ENCODE measurements at places on chromosomes 5 and 9.
A peak's percentile ranks its signal among the peaks of the same experiment; 100 is the strongest.

DNA sequence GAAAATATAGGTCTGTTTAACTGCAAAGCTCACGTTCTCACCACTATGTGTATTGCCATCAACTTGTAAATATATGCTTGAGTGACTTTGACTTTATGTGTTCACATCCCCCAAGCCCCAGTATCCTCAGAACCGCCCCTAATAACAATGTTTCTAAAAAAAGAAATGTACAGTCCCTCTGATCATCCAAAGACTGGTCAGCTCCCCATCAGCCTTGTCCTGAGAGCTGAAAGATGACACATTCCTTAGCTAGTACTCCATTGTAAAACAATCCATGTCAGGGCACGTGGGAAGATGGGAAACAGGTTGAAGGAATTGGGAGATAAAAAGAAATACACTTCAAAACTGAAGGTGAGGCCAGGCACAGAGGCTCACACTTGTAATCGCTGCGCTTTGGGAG lies 279.4 kb upstream of the WWC1 start:
- DNase-seq = no peak

DNA sequence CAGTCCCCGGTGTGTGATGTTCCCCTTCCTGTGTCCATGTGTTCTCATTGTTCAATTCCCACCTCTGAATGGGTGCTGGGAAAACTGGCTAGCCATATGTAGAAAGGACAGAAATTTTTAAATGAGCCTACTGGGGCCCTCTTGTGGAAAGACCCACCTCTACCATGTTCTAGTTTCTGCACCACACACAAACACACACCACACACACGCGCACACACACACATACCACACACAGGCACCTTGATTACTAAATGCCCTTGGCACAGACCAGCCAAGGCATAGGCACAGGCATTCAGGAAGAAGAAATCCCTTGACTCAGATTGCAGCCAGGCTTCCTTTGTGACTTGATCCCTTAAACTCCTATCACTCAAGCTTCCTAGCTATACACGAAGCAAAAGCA lies 60.5 kb downstream of the SIL1 start:
- DNase-seq = no peak

DNA sequence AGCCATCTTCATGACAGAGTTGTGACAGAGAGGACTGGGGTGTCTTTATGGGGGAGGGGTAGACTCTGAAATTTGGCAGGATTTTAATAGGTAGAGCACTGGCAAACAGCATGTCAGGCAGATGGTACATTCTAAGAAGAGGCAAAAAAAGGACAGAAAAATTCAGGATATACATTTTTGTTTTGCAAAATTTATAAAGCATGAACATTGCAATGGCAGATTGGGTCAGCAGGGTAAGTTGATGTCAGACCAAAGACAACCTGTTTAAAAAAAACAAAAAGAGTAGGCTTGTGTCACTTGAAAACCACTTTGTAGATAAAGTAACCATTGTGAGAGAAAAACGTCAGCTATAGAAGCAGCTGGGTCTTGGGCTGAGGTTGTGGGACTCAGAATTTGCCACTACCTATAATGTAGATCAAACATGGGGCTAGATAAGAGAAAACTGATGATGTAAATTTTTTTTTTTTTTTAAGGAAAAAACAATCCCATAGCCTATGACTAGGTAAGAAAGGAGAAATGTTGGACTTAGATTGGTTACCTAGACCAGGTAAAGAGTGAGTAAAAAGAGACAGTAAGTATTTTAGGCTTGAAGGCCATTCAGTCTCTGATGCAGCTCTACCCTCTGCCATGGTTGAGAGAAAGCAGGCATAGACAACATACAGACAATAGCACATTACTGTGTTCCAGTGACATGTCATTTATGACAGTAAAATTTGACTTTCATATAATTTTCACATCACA lies 8.3 kb downstream of the CAMK4 start:
- DNase-seq = no peak

DNA sequence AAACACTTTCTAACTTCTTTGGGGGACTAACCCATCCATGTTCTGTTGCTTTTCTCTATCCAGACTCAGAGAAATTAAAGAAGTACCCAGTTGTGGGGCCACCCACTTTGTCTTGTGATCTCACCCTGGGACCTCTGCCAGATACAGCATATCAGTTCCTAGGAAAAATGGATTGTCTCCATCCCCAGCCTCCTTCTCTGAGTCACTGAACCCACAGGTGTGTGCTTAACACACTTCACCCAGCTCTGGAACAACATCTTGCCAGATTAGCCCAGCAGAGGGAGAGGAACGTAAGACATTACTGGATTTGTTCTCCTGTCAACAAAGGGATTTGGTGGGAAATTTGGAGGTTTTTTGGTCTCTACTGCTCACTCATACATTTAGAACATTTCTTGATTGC lies 19.2 kb downstream of the FAM240B start:
- DNase-seq = no peak

DNA sequence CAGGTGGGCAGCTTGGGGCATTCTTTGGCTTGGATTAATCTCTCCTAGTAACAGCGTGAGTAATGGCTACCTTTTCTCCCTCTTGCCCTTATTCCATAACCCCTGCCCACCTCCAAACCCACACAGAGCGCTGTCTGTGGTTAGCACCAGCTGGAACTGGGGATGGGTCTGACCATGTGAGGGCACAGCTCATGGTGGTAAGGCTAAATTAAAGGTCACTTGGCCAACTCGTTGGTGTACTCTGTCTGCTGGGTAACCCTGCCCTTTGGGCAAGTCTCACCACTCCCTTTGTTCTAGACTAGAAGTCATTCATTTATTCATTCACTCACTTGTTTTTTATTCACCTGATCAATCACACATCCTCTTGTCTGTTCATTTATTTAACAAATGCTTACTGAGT lies 27.8 kb downstream of the PPARGC1B start:
- DNase-seq = no peak

GRCh38 chr9:109477258-109478050 lies 20.7 kb downstream of the PTPN3 start:
- no peak for DNase-seq

DNA sequence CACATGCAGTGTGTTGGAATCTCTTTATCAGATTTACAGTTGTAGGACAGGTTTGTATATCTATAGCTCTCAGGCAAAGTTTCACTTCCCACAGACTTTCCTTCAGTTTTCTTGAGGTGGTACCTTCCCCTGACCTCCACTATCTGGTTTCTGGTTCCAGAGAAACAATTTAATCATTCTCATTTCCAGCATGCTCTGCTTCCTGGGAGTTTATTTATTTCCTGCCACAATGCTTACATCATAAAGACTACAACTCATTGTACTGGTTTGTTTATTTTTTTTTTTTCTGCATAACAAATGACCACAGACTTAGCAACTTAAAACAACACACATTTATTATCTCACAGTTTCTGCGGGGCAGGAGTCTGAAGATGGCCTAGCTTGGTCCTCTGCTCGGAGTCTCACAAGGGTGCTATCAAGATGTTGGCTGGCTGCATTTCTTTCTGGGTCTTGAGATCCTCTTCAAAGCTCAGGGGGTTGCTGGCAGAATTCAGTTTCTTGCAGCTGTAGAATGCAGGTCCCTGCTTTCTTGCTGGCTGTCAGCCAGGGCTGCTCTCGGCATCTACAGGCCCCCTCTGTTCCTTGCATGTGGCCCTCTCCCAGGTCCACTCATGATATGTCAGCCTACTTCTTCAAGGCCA lies 247.7 kb downstream of the ENC1 start:
- no peak for DNase-seq

- no peak for DNase-seq
Observed at GRCh38 chr9:95197692-95198271, 119.7 kb downstream of the FANCC start.

GRCh38 chr9:34759432-34760134 lies 49.6 kb upstream of the CCL21 start:
- no peak for DNase-seq

- no peak for DNase-seq
Observed at GRCh38 chr9:78357165-78357873, 60.4 kb downstream of the PSAT1 start.

GRCh38 chr5:5418764-5419163 lies 3.7 kb upstream of the ICE1 start:
- DNase-seq = no peak

- DNase-seq = peak; percentile 89
Observed at GRCh38 chr5:138641547-138642298, 66.5 kb upstream of the HSPA9 start.

DNA sequence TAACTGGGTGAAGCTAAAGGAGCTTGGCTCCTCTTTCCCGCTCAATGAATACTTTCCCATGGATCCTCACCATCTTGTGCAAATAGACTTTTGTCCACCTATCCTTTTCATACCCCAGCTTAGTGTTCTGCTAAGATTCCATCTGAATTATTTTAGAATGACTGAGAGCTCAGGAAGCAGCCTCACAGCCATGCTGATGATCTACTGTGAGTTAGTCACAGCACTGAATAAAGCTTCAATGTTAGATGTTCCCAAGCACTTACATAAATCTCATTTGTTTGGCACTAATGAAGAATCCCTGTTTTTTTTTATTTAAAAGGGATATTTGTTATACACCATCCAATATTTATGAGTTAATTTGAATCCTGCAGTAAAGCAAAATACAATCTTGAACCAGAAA lies 317.6 kb upstream of the TRPC7 start:
- DNase-seq = no peak

DNA sequence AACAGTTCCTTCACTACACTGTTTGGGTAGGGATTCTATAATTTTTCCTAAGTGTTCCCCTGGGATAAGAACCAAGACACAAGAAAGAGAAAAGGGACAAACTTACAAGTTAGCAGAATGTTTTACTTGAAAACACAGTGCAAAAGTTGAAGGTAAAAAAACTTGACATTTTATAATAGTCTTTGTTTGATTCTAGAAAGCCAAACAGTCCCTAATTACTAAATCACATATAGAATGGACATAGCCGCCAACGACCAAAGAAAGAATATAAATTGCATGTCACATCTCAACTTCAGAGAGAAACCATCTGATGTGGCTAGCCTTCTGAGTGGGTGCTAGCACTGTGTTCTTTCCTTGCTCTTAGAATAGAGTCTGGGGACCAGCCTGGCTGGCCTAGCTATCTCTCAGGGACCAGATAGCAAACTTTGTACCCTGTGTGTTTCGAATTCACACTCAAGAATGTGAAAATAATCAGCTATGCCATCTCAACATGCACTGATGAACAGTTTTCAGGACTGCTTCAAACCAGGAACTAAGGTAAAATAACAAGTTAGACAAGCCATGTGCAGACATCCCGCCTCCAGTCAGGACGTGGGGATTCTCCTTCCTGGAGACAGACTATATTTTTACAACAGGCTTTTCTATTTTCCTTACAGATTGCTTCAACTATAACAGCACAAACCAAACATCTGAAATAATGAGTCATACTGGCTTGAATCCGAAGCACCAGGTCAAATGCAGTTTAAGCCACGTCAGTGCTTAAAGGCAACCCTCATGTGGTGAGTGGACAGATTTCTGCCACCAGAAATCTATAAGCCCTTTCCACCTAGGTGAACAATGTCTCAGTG lies 53.7 kb downstream of the LHFPL2 start:
- no peak for DNase-seq

- DNase-seq = no peak
Observed at GRCh38 chr9:130288926-130289690, 23.5 kb downstream of the HMCN2 start.

- DNase-seq = no peak
Observed at GRCh38 chr5:35488055-35488454, 129.6 kb upstream of the SPEF2 start.

GRCh38 chr5:56409331-56410190 lies 176.4 kb upstream of the ANKRD55 start:
- DNase-seq = no peak

GRCh38 chr5:151663617-151664293 lies 23.0 kb downstream of the SPARC start:
- DNase-seq = no peak

GRCh38 chr9:1722404-1722803 lies 292.7 kb upstream of the SMARCA2 start:
- no peak for DNase-seq

DNA sequence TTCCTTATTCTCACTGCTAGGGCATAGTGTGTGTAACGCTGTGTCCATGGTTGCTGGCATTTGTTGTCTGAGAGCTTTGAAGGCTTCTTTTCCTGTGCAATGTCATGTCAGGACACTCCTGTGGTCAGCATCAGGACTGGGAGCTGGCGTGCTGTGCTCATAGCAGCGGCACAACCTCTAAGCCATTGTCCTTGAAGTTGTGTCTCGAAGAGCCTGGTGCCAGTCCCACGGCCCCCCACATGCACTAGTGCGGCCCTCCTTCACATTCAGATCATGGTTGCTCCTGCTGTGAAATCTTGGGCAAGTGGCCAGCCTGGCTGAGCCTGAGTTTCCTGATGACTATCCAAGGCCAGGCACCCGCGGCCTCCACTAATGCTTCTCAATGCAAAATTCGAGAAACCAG lies 32.4 kb downstream of the PDZD2 start:
- DNase-seq = no peak

- no peak for DNase-seq
Observed at GRCh38 chr9:75378036-75378435, 289.7 kb downstream of the OSTF1 start.

- DNase-seq = no peak
Observed at GRCh38 chr5:168015506-168015905, 275.9 kb upstream of the WWC1 start.

DNA sequence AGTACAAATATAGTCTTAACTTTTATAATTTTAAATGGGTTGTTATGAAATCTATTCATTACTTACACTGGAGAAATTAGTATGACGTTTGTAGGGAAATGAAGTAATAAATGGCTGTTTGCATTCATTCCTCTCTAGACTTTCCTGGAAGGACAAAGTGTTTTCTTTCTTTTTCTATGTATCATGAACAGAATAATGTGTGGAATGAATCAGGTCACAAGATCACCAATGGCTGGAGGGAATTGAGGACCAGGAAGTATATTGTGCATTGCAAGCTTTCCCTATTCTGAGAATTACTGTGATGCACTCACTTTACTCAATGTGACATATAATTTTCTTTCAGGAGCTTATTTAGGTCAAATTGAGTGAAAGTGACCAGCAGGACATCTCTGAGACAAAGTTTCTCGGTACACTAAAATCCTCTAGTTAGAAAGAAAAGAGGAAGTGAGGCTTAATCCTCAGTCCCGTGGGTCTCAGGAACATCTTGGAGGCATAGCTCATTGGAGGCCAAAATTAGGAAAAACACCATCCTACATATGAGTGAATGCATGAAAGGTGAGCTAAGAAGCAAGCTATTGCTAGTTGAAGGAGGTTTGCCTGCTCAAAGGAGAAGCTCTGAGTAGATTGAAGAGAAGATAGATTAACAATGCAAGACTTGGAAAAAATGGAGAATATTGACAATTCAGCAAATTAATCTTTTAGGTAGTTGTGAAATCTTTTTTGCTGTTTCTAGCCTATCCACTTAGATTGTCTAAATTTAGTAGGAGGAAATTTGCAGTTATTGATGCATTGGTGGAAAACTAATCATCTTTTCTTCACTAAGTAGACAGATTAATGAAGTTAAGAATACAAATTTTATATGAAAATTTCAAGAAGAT lies 28.0 kb downstream of the ERAP2 start:
- DNase-seq = no peak

DNA sequence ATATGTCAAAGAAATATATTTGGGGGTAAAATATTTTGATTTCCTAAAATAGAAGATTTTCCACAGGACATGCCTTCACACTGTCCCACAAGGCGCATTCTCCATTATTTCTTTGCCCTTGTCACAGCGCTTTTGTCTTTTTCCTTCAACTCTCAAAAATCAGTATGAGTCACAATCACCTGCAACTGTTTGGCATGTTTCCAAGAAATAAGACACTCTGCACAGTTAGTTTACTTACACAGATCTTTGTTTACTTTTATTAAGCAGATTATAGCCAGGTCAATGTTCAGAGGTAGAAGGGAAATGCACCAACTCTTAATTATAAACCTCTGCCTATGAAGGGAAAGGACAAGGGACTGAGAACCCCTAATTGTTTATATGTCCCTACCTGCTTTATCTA lies 9.5 kb downstream of the CEMIP2 start:
- no peak for DNase-seq

Measured in osteocyte (in vitro differentiated cells).